ENCODE measurements at places on chromosomes 1 and 21. TPM values are rescaled to one million over a fixed set of nuclear protein-coding genes. Genes with fewer than 3 reads are reported as not detected.

The SPRR4 gene
- total RNA-seq, result not detected

The SLAMF6 gene
- total RNA-seq, result 0.62 TPM

The TFF2 gene
- total RNA-seq, result not detected

The KIF26B gene
- 0.62 TPM for total RNA-seq

The ZNF670 gene
- 3.0 TPM for total RNA-seq

The TMEM52 gene
- 0.40 TPM for total RNA-seq

The S100A8 gene
- 75.8 TPM for total RNA-seq

The PTPRU gene
- total RNA-seq, result 11.1 TPM

The CTSK gene
- 66.1 TPM for total RNA-seq

The NR5A2 gene
- total RNA-seq, result 2.3 TPM

The CCDC30 gene
- 1.1 TPM for total RNA-seq

The ADORA1 gene
- 0.39 TPM for total RNA-seq

The LDLRAD1 gene
- not detected for total RNA-seq

The BRINP2 gene
- not detected for total RNA-seq

The RAB13 gene
- 43.6 TPM for total RNA-seq

The SUSD4 gene
- total RNA-seq, result 2.2 TPM

The C8A gene
- not detected for total RNA-seq

The CLDN17 gene
- total RNA-seq, result not detected

The RNU1-3 gene
- under 0.01 TPM for total RNA-seq

The SLC25A34 gene
- total RNA-seq, result 0.40 TPM

The SPATA17 gene
- total RNA-seq, result 0.13 TPM

The TNFSF4 gene
- 24.0 TPM for total RNA-seq

The CNIH3 gene
- total RNA-seq, result 2.2 TPM

The TMIGD3 gene
- 14.1 TPM for total RNA-seq

The LCE1D gene
- total RNA-seq, result not detected

The RPAP2 gene
- 31.8 TPM for total RNA-seq

The CCDC27 gene
- total RNA-seq, result not detected

The DISP3 gene
- 0.19 TPM for total RNA-seq

The SLC16A4 gene
- total RNA-seq, result 13.9 TPM

The RGS4 gene
- 95.0 TPM for total RNA-seq

The TBX19 gene
- 2.8 TPM for total RNA-seq

The DNALI1 gene
- 12.5 TPM for total RNA-seq

The C1QTNF12 gene
- total RNA-seq, result 1.7 TPM

The GNG12 gene
- total RNA-seq, result 175 TPM

The ADPRS gene
- total RNA-seq, result 32.9 TPM

The TTC39A gene
- total RNA-seq, result 9.6 TPM

The RAB29 gene
- total RNA-seq, result 27.4 TPM

The SH2D2A gene
- not detected for total RNA-seq

The DIO1 gene
- total RNA-seq, result not detected

The SEC16B gene
- 3.8 TPM for total RNA-seq

Data from gastroesophageal sphincter (tissue), 4 donors.